ENCODE measurements at places on chromosomes 5 and 9.

DNA sequence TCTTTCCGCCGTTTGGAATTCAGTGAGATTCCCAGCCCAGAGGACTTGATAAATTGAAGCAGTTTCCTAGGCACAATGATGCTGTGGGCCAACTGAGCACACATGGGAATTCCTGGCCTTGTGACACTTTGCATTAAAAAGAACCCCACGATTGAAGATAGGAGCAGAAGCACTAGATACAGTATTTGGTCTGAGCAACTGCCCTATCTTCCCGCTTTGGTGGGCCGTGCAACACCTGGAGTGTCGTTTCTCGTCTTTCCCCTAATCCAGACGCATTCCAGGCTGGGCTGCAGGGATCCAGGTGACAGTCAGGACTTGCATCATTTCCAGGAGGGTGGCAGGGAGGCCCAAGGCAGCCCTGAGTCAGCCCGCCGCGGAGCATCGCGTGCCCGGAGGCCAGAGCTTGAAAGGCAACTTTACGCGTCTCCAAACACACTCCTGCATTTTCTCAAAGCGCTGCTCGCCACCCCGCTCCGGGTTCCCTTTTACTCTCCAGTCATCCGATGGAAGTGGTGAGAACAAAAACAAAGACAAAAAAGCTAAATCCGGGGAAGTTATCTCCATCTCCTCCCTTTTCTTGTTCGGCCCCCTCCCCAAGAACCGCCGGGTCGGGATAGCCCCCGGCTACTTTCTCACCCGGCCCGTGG, 753 bp upstream of the STC2 start:
- H3K4me1 ChIP-seq = peaks cover 57% of the 10 kb centered on the region
- peak overlapping the region; percentile 93 for H3K4me3 ChIP-seq
- peak overlapping the region; percentile 83 for H3K27ac ChIP-seq

DNA sequence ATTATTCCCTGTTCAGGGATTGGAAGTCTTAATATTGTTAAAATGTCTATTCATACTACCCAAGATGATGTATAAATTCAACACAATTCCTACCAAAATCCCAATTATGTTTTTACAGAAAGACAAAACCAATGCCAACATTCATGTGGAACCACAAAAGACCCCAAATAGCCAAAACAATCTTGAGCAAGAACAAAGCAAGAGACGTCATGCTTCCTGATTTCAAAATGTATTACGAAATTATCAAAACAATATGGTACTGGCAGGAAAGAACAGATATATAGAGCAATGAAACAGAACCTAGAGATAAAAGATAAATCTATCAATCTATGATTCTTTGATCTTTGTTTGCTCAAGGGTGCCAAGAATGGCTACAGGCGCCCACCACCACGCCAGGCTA, 237.9 kb downstream of the TAF11L14 start:
- no peaks in the 10 kb centered on the region for H3K4me1 ChIP-seq
- no peaks in the 10 kb centered on the region for H3K36me3 ChIP-seq
- no peak for DNase-seq
- H3K27me3 ChIP-seq = no peaks in the 10 kb centered on the region
- no peak overlapping the region for H3K27ac ChIP-seq
- no peak overlapping the region for H3K4me3 ChIP-seq

GRCh38 chr5:43730832-43731342, 127.9 kb downstream of the NNT start:
- no peaks in the 10 kb centered on the region for H3K4me1 ChIP-seq
- H3K27me3 ChIP-seq = peaks cover 13% of the 10 kb centered on the region
- no peak overlapping the region for H3K27ac ChIP-seq
- no peak overlapping the region for H3K4me3 ChIP-seq

DNA sequence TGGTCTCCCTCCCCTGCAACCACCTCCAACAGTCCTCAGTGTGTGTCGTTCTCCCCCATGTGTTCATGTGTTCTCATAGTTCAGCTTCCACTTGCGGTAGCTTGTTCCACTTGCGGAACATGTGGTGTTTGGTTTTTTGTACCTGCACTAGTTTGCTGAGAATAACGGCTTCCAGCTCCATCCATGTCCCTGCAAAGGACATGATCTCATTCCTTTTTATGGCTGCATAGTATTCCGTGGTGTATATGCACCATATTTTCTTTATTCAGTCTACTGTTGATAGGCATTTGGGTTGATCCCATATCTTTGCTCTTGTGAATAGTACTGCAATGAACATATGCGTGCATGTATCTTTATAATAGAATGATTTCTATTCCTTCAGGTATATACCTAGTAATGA, 43.0 kb upstream of the ZFYVE16 start:
- H3K4me1 ChIP-seq = no peaks in the 10 kb centered on the region
- H3K27ac ChIP-seq = no peak overlapping the region
- DNase-seq = no peak
- no peak overlapping the region for H3K4me3 ChIP-seq

DNA sequence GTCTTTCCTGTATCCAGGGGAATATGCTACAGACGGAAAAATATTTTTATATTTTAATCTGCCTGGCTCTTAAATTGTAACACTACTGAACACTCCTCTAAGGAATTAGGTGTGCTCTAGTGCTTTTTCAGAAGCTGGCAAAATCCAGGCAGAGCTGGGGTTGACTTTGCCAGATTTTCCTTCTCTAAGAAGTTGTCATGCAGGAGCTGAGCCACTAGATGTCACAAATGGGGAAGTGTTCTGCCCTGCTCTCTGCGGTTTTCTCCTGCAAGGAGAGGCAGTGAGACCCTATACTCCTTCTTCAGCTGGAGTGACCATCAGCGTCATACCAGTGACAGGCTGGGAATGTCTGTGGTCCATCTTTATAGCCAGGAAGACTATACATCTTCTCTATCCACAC, 112.5 kb downstream of the HAPLN1 start:
- no peak overlapping the region for H3K4me3 ChIP-seq
- H3K4me1 ChIP-seq = no peaks in the 10 kb centered on the region
- no peak for DNase-seq
- H3K27ac ChIP-seq = no peak overlapping the region

- DNase-seq = no peak
- no peak overlapping the region for H3K27ac ChIP-seq
- H3K27me3 ChIP-seq = no peaks in the 10 kb centered on the region
Observed at GRCh38 chr9:127761491-127761956, 16.9 kb downstream of the SH2D3C start.

- H3K4me1 ChIP-seq = peaks cover 18% of the 10 kb centered on the region
- DNase-seq = no peak
- H3K27ac ChIP-seq = no peak overlapping the region
- no peaks in the 10 kb centered on the region for H3K27me3 ChIP-seq
- no peak overlapping the region for H3K4me3 ChIP-seq
Observed at GRCh38 chr5:81533629-81534405, 139.9 kb upstream of the ACOT12 start.

GRCh38 chr9:110531776-110532175, 47.8 kb downstream of the SVEP1 start:
- no peak for DNase-seq
- no peak overlapping the region for H3K27ac ChIP-seq
- H3K36me3 ChIP-seq = no peaks in the 10 kb centered on the region
- no peaks in the 10 kb centered on the region for H3K4me1 ChIP-seq

DNA sequence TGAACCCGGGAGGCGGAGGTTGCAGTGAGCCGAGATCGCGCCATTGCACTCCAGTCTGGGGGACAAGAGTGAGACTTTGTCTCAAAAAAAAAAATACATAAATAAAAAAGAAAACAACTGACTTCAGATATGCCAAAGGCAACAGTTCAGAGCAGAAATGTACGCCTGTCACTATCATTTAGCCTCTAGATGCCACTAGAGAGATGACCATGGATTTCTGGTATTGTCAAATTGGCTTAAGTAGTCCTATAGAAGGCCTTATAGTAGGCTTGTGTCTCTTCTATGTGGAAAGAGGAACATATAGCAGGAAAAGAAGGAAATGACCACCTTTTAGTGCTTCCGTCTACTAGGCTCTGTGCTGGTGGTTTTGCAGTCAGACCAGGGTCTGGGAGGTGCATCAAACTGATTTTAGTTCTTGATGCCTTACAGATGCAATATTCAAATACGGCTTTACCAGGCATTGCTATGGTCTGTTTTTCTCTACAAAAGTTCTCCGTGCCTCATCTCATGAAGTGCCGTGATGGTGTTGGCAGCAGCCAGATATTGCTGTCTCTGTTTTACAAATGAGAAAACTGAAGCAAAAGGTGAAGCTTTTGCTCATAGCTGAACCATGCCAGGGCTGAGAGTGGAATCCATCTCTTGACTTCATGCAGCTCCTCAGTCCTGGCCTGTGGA, 17.2 kb downstream of the AGXT2 start:
- DNase-seq = no peak
- peaks cover 13% of the 10 kb centered on the region for H3K27me3 ChIP-seq
- H3K4me1 ChIP-seq = no peaks in the 10 kb centered on the region
- H3K27ac ChIP-seq = no peak overlapping the region
- H3K36me3 ChIP-seq = no peaks in the 10 kb centered on the region
- H3K4me3 ChIP-seq = no peak overlapping the region
